Jurkat, Clone E6-1 (cell line): ENCODE measurements at places on chromosomes 1 and 21.

GRCh38 chr1:188857526-188858087 is 1620.1 kb downstream of the BRINP3 start:
- DNase-seq = no peak

GRCh38 chr1:244077473-244078220 is 26.6 kb downstream of the ZBTB18 start:
- DNase-seq = no peak

- DNase-seq = no peak
Observed at GRCh38 chr1:43044572-43045361, 86.1 kb upstream of the SLC2A1 start.

DNA sequence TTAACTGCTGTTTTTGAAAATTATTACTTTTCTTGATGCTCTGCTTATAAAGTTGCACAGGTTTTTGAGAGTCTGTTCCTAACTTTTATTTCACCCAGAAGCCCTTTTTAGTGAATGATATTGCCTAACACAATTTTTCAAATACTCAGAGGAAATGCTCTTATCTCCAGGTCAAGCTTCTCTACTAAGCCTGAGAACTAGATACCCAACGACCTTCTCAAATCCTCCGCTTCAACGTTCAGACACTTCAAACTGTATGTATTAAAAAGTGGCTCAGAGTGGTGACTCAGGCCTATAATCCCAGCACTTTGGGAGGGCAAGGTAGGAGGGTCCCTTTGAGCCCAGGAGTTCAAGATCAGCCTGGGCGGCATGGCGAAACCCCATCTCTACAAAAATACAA is 88.5 kb downstream of the ASH1L start:
- DNase-seq = no peak

GRCh38 chr1:183925947-183926346 is 111.6 kb downstream of the COLGALT2 start:
- DNase-seq = no peak

GRCh38 chr1:15742339-15742801 is at the start of gene TMEM82:
TSS of gene TMEM82 (plus strand) at chr1:15742499. CDS start at chr1:15742560, 61 bp downstream.
- no peak for DNase-seq

GRCh38 chr1:86018283-86018923 is 138.2 kb downstream of the COL24A1 start:
- peak; percentile 23 for DNase-seq

DNA sequence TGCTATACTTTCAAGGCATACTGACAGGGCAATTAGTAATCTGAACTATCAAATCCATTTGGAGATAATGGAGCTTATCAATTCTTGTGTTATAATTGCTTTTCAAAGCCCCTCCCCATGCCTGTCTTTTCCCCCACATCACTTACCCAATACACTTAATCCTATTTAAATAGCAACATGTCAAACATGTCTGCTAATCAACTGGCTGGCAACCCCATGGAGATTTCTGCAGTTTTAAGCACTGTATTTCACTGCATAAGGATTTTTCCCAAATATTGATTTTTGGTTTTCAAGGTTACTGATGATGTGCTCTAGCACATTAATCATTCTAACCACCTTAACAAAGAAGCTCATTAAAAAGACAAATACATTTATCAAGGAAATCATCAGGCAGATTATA is 800.3 kb downstream of the PLA2G4A start:
- no peak for DNase-seq

GRCh38 chr21:35048706-35049617 is at the start of gene RUNX1:
TSS of gene RUNX1 (minus strand) at chr21:35049302.
- peak; percentile 92 for DNase-seq

DNA sequence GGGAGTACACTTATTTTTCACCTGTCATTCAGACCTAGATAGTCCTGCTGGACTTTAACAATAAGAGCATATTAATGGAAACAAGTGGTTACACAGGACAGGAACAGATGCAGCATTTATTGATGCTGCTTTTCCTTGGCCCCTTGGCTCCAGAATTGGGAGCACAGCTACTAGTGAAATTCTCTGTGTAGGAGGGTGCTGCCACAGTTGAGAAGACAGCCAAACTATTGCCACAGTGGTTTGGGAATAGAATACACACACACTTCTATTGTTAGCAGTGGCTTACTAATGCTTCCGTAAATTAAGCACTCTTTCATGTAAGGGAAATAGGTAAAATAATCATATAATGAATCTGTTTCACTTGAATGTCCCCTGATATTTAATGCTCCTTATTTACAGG is 105.3 kb upstream of the TENT5C start:
- no peak for DNase-seq

- DNase-seq = peak; percentile 18
Observed at GRCh38 chr1:158793604-158794003, 12.6 kb upstream of the OR6N2 start.

DNA sequence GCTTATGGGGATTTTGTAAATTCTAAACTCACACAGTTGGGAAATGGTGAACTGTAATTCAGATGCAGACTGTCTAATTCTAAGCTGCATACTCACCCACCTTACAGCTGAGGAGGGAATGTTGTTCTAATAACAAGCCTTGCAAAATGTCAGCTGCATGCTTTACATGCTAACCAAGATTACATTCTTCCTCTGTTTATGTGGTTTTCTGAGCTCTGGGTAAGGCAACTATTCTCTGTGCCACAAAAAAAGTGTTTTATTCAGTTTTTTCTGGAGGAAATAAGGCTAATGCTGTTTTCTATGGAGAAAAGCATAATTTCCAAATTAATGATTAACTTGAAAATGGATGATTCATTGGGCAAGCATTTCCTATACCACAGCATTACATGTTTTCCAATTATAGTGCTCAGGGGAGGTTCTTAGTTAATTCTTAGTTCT is 64.9 kb downstream of the RGS13 start:
- no peak for DNase-seq

DNA sequence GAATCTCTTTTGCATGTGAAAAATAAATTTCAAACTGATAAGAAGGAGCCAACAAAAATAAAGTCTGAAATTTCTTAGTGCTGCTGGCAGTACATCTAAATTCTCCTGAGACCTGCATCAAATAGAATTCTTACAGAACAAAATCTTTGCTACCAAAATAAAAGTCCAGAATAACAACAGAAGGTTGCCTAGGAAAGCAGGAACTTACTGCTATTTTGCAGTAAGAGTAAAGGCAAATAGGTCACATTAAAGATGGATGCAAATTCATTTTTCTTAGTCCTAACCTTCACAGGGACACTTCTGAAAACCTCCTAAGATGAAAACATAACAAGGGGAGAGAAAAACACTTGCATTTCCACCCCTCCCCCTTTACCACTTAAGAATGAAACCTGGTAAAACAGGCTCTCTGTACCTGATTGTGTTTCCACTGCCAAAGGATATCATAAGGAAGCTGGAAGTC is 59.0 kb downstream of the RUSC1 start:
- peak; percentile 35 for DNase-seq

GRCh38 chr1:161351482-161351881 is 16.2 kb downstream of the CFAP126 start:
- no peak for DNase-seq

DNA sequence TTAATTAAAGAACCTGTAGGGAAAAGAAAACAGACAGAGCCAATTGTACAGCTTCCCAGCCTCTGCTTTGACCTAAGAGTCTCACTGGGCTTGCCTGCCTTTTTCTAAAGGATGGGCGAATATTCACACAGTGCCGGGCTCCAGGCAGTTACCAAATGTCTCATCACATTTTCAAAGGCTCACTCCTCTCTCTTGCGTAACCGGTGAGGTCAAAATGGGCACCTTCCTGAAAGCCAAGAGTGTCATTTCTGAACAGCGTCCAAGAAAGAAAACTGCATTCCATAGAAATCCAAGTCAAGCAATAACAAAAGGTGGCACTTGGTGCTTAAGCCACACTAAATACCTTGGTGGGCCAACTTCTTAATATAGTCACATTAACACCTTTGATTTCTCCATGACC is 710 bp upstream of the PALMD start:
- no peak for DNase-seq

GRCh38 chr1:25482211-25482610 is 51.5 kb downstream of the MACO1 start:
- no peak for DNase-seq

GRCh38 chr1:61124078-61124477 is 41.7 kb downstream of the NFIA start:
- DNase-seq = no peak
